A549 treated with AZD2906 at 1 μM for 4 hours (cell line): ENCODE measurements at places on chromosomes 3 and 15. TPM values are rescaled to one million over a fixed set of nuclear protein-coding genes. Genes with fewer than 3 reads are reported as not detected.

Gene MRPS25
- 48.7 to 62.1 TPM (median 60.7 TPM) in 5 replicates for total RNA-seq

Gene IGDCC3
- total RNA-seq: 0.05 to 0.30 TPM (median 0.10 TPM) in 5 replicates

Gene C2CD4A
- total RNA-seq: 0.11 to 0.21 TPM (median 0.14 TPM) in 5 replicates

Gene DUOXA1
- total RNA-seq: 0.06 to 0.30 TPM (median 0.09 TPM) in 5 replicates

Gene TEX55
- 0.08 TPM in 1 of 5 replicates, not detected in the others for total RNA-seq
